ENCODE measurements at places on chromosomes 16 and 17.

- DNase-seq = no peak
Measured at GRCh38 chr16:87715231-87715630, 50.6 kb downstream of the KLHDC4 start.

GRCh38 chr16:55035956-55036355 lies 105.3 kb downstream of the IRX5 start:
- no peak for DNase-seq

- no peak for DNase-seq
Measured at GRCh38 chr17:68195667-68196393, 52.0 kb upstream of the AMZ2 start.

DNA sequence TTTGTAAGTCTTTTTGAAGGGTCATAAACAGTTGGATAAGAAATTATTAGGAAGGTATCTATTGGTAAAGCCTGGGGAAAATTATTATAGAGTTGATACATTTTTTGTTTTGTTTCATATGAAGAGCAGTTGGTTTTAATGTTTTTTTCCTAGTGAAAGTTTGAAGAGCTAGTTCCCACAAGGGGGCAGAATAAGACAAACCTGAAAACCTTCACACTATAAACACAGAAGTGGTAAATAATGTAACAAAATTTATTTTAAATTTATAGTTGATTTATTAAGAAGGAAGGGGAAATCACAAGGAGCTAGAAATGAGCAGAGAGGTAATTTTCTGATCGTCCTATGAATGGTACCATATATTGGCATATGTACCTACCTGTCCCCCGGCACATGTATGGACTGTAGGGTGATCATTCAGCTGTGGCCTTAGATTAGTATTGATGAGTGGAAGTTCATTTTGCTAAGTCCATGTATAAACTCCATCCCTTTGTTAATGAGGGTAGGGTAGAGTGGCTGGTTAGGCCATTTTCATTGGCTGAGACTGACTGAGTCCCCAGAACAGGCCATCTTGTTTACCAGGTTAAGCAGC lies 116.3 kb downstream of the TANC2 start:
- DNase-seq = no peak

- DNase-seq = no peak
Measured at GRCh38 chr17:1643293-1643998, 2.1 kb downstream of the SCARF1 start.

DNA sequence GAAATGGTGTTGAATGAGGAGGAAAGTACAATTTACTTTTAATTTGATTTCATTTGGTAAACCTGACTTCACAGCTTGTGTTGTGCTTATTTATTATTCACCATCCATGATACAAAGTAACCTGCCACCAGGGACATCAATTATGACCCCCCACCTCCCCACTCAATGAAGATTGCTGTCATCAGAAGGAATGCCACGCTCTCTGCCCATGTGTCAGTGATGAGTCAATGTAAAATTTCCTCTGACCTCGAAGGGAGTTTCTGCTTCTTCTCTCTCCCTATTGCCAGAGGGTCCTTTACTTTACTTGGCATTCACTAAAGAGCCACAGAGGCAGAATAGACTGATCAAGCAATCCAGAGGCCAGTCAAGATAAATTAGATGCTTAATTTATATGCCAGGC lies 759.7 kb downstream of the CDH11 start:
- no peak for DNase-seq
